Globus pallidus (tissue), 1 donor: ENCODE measurements at places on chromosomes 16 and 17.

- no peak for DNase-seq
Measured at GRCh38 chr16:67649494-67649931, 4.6 kb downstream of the CARMIL2 start.

GRCh38 chr17:70089513-70090148 lies 14.6 kb downstream of the KCNJ16 start:
- DNase-seq: no peak

DNA sequence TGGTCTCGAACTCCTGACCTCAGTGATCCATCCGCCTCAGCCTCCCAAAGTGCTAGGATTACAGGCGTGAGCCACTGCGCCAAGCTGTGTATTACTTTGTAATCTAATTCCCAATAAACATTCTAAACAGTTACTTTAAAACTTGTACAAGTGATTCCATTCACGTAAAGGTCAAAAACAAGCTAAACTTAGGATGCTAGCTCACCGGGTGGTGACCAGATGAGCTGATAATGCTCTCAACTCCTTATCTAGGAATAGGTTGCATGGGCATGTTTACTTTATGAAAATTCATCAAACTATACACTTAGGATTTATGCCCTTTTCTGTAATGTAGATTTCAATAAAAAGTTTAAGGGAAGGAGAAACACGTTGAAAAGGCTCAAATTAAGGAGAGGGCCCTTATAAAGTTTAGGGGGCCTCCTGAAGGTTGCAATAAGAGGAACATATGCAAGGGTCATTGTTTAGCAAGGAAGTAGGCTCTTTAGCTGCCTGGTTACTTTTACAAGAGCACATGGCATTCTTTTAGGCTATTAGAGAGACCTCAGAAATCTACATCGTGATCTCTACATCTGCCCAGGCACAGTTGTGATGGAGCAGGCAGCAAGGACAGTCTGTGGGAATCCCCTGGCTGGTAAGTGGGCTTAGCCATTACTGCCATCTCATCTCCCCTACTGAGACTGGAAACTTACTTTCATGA lies 13.3 kb downstream of the CDR2 start:
- DNase-seq: no peak

- DNase-seq: no peak
Measured at GRCh38 chr16:89473791-89474414, 16.5 kb downstream of the ANKRD11 start.

GRCh38 chr17:43768382-43768781 lies 9.8 kb upstream of the SOST start:
- peak; percentile 55 for DNase-seq

- no peak for DNase-seq
Measured at GRCh38 chr17:64084940-64085649, 44.8 kb downstream of the ERN1 start.

- DNase-seq: no peak
Measured at GRCh38 chr16:7998789-7999453, 591.4 kb downstream of the TMEM114 start.

GRCh38 chr17:14135906-14136590 lies 66.7 kb downstream of the COX10 start:
- no peak for DNase-seq

DNA sequence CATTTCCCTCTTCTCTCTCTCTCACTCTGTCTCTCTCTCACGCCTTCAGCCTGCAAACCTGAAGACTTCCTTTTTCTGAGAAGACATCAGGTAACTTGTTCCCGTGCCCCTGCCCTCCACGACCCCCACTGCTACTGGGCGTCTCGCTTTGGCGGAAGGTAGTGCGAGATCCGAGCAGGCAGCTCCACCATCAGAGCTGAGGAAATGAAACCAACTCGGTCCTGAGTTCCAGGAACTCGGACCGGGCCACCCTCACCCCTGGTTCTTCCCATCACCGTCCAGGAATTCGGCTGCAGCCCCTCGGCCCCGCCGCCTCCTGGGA lies 585 bp downstream of the MLKL start:
- DNase-seq: no peak

DNA sequence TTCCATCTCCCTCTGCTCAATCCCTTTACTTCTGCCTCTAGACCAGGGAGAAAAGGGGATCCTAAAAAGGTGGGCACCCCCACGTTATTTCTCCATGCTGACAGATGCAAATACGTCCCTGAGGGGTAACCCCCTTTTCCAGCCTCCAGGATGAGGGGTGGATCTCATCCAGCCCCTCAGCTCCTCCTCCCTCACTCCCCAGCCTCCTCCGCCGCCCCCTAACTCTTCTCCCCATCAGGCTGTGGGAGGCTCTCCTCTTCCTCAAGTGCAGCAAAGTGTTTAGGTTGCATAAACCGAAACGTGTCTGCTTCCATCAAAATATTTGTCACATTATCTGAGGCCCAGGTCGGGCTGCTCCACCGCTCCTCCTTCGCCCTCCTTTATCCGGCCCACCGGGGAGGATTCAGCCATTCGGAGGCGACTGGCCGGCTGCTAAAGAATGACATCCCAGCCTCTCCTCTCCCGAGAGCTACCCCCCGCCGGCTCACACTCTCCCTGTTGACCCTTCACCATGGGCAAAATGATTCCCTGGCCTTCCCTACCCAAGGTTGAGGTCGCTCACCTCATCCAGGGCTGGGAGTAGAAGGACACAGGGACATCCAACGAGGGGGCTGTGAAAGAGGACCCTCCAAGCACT lies 1.2 kb upstream of the C1QL1 start:
- DNase-seq: no peak

DNA sequence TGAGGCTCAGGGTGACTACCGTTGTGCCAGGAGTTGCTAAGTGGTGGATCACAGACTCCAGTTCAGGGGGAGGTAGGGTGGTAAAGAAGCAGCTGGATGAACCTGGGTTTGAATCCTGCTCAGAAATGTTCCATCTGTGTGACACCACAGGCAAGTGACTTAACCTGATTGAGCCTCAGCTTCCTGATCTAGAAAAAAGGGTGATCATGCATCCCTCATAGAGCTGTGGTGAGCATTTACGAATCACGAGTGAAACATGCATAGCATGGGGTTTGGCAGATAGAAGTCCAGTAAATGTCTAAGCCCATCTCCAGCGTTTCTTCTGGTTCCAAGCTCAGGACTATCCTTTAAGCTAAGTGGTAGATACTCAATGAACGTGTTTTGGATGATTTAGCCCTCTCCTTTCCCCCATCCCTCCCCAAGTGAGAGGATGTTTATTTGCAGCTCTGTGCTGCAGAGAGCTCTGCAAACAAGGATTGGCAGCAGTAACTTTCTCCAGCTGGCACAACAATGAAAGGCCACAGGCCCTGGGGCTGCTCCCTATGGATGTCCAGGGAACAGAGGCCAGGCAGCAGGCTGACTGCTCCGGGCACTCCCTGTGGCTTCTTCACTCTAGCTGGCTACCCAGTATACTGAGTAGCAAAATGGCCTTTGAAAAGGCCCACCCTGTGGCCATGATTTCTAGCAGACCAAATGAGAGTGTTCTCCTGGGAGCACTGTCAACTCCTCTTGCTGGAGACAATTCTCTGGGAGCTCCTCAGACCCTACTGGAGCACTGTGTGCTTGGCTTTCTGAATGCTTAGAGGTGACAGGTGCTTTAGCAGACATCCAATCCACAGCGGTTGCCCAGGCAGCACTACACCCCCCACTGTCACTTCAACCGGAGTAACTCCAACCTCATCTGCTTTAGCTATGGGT lies 21.3 kb downstream of the CA4 start:
- DNase-seq: peak; percentile 86

DNA sequence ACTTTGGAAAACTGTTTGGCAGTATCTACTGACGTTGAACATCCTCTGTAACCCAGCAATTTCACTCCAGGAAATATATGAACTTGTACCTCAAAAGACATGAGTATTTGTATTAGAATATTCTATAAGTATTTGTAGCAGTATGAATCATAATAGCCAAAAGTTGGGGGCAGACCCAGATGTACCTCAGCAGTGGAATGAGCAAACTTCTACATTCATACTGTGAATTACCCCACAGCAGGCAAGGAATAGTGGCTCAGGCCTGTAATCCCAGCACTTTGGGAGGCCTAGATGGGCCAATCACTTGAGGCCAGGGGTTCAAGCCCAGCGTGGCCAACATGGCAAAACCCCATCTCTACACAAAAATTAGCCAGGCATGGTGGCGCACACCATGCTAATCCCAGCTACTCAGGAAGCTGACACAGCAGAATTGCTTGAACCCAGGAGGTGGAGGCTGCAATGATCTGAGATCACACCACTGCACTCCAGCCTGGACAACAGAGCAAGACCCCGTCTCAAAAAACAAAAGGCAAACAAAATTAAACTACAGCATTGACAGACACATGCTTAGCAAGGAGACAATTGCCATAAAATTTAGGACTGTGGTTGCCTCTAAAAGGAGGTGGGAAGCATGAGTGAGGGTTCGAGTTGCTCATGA lies 11.2 kb upstream of the HELZ start:
- DNase-seq: no peak

DNA sequence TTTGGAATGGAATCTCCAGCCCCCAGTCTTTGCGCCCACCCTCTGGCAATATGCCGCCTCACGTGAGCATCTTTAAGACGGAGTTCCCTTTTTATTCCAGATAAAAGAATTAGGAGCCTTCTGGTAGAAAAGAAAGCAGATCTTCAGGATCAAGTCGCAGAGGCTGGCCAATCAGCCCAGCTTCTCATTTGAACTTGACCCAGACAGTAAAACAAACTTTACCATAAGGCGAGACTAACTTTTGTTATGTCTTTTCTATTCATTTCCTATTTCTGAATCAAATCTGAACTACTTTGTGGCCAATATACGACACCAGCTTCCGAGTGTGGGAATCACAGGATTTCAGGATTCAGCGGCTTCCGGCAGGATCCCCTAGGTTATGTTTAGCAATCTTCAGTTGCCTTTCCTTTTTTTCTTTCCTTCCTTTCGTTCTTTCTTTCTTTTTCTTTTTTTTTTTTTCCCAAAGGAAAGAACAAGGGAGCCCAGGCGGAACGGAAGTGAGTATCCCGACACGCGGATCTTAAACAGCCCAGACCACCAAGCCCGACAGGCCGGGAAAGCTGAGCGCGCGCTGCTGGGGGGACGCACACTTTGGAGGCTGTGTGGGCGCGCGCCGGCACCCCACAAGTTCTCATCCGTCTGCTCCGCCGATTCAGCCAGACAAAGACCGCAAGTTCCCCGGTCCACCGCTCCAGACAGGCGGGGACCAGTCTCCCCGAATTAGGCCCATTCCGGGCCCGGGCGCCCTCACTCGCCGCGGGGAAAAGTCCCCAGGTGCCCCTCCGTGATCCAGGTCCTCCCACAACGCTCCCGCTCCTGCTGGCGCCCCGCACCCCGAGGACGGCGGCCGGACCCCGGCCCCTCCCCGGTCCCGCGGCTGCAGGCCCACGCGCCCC lies 633 bp downstream of the TBC1D16 start:
- DNase-seq: peak; percentile 14

- no peak for DNase-seq
Measured at GRCh38 chr16:85736921-85737320, 14.0 kb downstream of the C16orf74 start.

DNA sequence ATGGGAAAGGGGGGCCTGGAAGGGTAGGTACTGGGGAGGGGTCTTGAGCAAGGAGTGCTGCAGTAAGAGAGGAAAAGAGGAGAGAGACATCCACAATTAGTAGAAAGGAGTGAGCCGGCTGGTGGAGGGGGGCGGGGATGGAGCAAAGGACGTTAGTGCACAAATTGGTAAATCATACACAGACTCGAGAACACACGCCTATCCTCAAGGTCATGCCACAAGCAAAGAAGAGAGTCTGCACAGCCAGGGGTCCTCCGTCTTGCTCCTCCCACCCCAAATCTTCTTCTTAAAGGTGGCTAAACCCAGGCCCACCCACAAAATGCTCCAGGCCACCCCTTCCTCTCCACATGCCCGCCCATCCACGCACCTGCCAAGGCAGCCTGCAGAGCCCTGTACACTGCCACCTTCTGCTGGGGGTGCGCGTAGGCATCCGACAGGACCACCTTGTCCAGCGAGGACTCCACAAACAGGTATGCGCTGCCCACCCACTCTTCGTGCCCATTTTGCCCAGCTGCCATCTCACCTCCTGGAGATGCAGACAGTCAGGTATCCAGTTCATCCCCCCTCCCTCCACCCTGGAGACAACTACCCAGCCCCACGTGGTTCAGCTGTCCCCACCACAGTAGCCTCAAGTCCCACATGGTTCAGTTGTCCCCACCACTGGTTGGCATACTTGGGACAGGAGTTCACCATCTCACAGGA lies 3.4 kb downstream of the TRADD start:
- DNase-seq: no peak

DNA sequence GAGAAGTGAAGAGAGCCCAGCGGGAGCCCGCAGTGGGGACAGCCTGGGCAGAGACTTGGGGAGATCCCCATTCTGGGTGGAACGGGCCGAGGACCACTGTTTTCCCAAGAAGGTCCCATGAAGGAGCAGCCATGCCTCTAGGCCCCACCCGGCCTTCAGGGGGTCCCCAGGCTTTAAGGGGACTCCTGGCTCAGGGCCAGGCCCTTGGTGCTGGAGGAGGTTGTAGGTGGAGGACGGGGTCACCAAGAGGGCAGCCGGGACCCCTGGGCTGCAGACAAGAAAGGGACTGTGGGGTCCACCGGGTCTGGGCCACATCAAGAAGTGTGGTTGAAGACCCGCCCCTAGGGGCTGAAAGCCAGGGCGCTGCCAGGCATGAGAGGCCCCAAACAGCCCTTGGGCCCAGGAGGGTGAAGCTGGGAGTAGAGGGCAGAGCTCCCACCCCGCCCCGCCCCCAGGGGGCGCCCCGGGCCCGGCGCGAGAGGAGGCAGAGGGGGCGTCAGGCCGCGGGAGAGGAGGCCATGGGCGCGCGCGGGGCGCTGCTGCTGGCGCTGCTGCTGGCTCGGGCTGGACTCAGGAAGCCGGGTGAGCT lies at the start of gene PRSS21:
Gene PRSS21 (plus strand): TSS at position 487 of the 589 bp plus-strand sequence. CDS start 32 bp downstream, at position 519.
- no peak for DNase-seq

GRCh38 chr17:48928876-48929811 lies 15.5 kb downstream of the SNF8 start:
- no peak for DNase-seq

DNA sequence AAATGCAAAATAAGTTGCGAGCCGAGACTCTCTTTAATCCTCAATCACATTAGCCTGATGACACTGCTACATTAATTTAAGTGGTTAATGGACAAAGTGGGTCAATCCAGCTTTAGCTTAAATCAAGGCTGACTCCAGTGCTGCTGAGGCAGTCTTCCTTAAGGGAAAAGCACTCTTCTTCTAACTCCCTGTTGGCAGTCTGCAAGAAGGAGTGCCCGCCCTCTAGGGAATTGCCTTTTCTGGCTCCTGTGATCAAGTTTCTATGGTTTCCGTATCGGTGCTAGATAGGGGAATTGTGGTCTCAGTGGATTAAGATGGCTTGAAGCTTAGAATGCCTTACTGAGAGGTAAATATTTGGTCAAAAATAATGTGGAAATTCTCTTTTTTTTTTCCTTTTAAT lies 41.0 kb downstream of the HS3ST3B1 start:
- no peak for DNase-seq
